ENCODE measurements at places on chromosomes 7 and 10. TPM values are rescaled to one million over a fixed set of nuclear protein-coding genes. Genes with fewer than 3 reads are reported as not detected.

The NYAP1 gene
- 0.95 TPM for total RNA-seq

The CCDC7 gene
- 35.6 TPM for total RNA-seq

The HOXA5 gene
- 0.35 TPM for total RNA-seq

The HOXA7 gene
- total RNA-seq = 0.28 TPM

The DNTT gene
- not detected for total RNA-seq

The MUC12 gene
- total RNA-seq = not detected

The MOGAT3 gene
- not detected for total RNA-seq

The ATRNL1 gene
- 57.4 TPM for total RNA-seq

The SCIN gene
- 2.0 TPM for total RNA-seq

The SPDYE1 gene
- total RNA-seq = not detected

The PON1 gene
- not detected for total RNA-seq

The CYP26C1 gene
- not detected for total RNA-seq

The CYP2C8 gene
- total RNA-seq = not detected

The TBC1D12 gene
- total RNA-seq = 20.7 TPM

The C10orf105 gene
- 0.14 TPM for total RNA-seq

The WEE2 gene
- not detected for total RNA-seq

The FAM25C gene
- total RNA-seq = not detected

The RPA3 gene
- 2.7 TPM for total RNA-seq

The WDFY4 gene
- 10.0 TPM for total RNA-seq

The GRID2IP gene
- total RNA-seq = 0.14 TPM

The CPA2 gene
- total RNA-seq = 0.41 TPM

The GPR22 gene
- not detected for total RNA-seq

The RADIL gene
- 6.7 TPM for total RNA-seq

The CUL1 gene
- 60.0 TPM for total RNA-seq

The CTBP2 gene
- total RNA-seq = 62.8 TPM

The CPEB3 gene
- 12.2 TPM for total RNA-seq

The STEAP4 gene
- 127 TPM for total RNA-seq

The PLPP4 gene
- not detected for total RNA-seq

The OR2A12 gene
- not detected for total RNA-seq

The PDE6C gene
- not detected for total RNA-seq

The SLC26A4 gene
- 1.5 TPM for total RNA-seq

The CPA4 gene
- total RNA-seq = not detected

The ODAD2 gene
- total RNA-seq = 0.54 TPM

The NODAL gene
- total RNA-seq = 0.27 TPM

The ABCB8 gene
- 34.1 TPM for total RNA-seq
